ENCODE measurements at places on chromosomes 12 and 14.
A peak's percentile ranks its signal among the peaks of the same experiment; 100 is the strongest.

DNA sequence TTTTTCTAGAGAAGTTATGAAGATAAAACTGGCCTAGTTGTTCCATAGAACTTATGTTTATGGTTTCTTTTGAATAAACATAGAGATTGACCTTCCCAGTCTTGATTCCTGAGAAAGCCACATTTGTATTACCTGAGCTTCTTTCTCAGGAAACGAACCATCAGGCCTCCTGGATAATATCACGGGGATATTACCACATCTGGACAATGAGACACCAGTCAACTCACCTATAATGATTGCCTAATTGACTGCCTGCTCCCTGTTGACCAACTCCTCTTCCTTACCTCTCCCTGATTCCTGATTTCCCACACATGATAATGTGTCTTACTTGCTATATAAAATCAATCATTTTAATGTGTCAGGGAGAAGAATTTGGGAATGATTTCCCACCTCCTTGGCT lies 822.7 kb downstream of the LRFN5 start:
- no peak for DNase-seq

DNA sequence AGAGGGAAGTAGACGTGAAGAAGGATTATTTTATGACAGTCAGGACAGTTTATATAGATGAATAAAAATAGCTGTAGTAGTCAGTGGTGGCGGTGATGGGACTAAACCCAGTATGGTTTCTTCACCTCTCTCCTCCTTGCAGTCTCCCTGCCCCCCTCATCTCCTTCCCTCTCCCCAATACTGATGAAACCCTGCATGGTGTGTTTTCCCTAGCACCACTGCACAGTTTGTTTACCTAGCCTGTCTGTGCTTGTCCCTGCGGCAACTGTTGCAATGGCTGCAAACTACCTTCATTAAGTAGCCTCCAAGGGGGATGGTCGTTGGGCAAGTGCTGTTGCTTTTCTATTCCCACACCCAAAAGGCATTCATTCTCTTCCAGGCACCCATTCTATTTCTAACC lies 14.7 kb downstream of the PCBP2 start:
- no peak for DNase-seq

- no peak for DNase-seq
Observed at GRCh38 chr14:53569446-53569845, 387.2 kb downstream of the BMP4 start.

GRCh38 chr14:23245282-23245681 lies 7.5 kb downstream of the RNF212B start:
- peak; percentile 26 for DNase-seq

DNA sequence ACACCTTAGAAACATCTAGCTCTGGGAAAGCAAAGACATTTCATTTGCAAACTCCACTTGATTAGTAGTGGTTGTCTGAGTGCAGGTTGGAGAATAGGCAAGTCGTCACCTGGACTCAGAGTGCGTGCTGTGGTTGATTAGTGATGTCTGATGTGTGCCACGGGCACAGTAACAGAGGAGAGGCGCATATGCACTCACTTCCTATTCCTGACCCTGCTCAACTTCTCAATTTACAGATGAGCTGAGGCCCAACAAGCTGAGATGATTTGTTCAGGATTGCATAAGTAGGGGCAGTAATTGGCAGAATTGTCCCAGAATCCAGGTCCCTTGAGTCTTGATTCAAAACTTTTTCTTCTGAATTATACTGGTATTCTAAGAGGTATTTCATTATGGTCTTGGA lies 44.9 kb downstream of the ADCK1 start:
- no peak for DNase-seq

DNA sequence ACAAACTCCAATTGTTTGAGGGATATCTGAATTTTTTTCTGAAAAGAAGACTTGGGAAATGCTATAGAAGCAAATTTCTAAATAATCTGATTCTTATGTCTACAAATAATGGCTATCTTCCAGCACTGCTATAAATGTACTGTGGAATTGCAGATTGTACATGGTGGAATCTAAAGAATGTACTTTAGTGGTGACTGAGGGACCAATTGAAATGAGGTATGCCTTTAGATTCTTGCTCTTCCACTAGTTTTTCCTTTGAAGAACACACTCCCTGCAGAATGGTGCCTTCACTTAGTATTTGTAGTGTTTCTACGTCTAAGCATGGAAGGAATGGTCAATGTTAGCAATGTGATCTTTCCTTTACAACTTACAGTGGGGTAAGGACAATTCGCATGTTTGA lies 11.7 kb upstream of the PRB4 start:
- DNase-seq = no peak

DNA sequence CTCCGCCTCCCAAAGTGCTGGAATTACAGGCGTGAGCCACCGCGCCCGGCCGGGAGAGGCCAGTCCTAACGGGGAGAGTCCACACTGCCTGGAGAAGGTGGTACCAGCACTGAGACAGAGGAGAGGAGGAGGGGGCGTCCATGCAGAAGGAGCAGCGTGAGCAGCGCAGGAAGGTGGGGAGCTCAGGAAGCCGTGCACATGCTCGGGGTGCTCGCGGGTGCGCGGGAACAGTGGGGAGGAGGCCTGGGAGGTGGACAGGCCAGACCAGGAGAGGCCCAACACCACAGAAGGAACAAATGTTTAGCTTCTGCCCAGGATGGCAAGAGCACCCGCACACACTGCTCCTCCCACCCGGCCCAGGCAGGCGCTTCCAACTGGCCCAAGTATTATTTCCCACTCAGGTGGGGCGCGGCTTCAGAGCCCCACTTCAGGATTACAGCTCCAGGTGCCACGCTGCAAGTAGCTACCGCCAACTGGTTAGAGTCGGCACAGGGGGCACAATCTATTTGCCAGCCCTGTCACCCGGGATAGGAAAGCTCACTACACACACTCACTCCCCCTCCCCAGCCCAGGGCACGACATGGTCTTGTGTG lies 80.8 kb upstream of the BCL11B start:
- no peak for DNase-seq

DNA sequence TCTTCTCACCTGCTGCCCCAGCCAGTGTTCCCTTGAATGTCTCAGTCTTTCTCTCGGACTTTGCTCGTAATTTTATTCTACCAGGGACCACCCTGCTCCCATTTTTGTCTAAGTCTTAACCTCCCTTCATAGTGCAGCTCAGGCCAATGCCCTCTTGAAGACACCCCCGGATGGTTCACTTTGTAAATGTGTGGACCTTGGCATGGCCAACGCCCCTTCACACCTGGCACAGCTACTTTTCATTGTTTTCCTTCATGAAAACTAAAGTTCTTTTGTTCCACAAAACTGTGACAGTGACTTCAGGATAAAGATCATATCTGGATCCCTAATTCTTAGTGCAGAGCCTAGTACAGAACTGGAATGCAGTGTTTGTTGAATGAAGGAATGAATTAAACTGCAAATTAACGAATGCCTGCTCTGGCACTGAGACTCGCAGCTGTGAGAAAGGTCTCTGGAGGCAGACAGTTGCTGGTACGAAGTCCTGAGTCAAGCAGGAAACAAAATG lies 3.5 kb upstream of the RNASE4 start:
- no peak for DNase-seq
